ENCODE measurements at places on chromosomes 11 and 22.

- peaks cover 16% of the 10 kb centered on the region for H3K27me3 ChIP-seq
- DNase-seq: no peak
- peaks cover 22% of the 10 kb centered on the region for H3K4me1 ChIP-seq
- H3K27ac ChIP-seq: no peak overlapping the region
- no peak overlapping the region for H3K4me3 ChIP-seq
- no peaks in the 10 kb centered on the region for H3K36me3 ChIP-seq
Measured at GRCh38 chr11:11345099-11345498, 8.0 kb downstream of the CSNK2A3 start.

- no peak for DNase-seq
- no peak overlapping the region for H3K4me3 ChIP-seq
- H3K36me3 ChIP-seq: peaks cover 7% of the 10 kb centered on the region
- H3K27me3 ChIP-seq: no peaks in the 10 kb centered on the region
- H3K4me1 ChIP-seq: peaks cover 5% of the 10 kb centered on the region
- no peak overlapping the region for H3K27ac ChIP-seq
Measured at GRCh38 chr22:36467946-36468345, 13.5 kb downstream of the TXN2 start.

DNA sequence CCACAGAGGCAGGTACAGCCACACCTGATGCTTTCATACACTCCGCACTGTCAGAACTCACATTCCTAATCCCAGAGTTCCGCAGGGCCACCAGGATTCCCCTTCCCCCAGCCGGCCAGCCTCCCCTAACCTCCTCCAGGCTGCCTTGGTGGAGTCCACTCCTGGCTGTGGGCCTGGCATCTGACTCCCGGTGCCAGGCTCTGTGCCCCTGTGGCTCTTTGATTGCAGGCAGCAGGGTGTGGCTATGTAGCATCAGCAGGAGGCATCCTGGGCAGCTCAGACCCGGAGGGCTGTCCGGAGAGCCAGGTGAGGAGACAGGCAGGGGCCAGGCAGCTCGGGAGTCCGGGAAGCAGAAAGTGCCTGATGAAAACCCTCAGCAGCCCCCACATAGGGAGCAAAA lies 1432.9 kb downstream of the BRD1 start:
- H3K4me1 ChIP-seq: no peaks in the 10 kb centered on the region
- no peak for DNase-seq
- peaks cover 28% of the 10 kb centered on the region for H3K27me3 ChIP-seq
- no peak overlapping the region for H3K27ac ChIP-seq

DNA sequence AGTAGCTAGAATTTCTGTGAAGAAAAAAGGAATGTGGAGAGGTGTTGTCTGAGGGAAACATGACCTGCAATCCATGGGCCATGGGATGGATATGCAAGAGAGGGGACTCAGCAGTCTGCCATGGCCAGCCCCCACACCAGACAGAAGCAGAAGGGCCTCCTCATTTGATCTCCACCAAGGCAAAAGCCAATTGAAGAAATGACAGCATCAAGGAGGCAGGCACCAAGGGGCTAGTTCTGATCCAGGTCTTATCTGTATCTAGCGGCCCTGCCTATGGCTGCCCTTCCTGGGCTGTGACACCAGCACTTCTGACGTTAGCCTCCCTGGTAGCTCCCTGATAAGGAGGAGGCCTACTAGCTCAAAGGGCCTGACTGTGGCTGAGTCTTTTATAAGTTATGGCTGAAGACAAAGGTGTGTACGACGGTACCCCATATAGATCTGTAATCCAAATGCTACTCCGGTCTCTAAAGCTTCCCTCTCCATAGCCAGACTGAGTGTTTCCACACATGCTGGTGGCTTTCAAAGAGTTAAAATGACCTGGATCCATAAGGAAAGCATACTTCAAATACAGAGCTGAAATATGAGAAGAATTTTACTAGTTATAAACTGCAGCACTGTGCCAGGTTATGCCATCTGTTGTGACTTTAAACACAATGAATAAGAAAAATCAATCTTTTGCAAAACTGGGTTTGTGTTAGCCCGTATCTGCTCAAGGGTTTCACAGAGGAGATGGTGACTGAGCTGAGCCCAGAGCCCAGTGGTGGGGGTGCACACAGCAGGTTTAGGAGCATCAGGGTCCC lies 34.4 kb downstream of the HIRA start:
- H3K4me1 ChIP-seq: no peaks in the 10 kb centered on the region
- H3K4me3 ChIP-seq: no peak overlapping the region
- no peak overlapping the region for H3K27ac ChIP-seq
- DNase-seq: no peak
- peaks cover 19% of the 10 kb centered on the region for H3K36me3 ChIP-seq

GRCh38 chr22:19626042-19626587 lies 88.2 kb upstream of the SEPTIN5 start:
- H3K4me1 ChIP-seq: peaks cover 9% of the 10 kb centered on the region
- H3K27me3 ChIP-seq: peaks cover 10% of the 10 kb centered on the region
- no peak overlapping the region for H3K27ac ChIP-seq
- no peak for DNase-seq
- H3K36me3 ChIP-seq: no peaks in the 10 kb centered on the region

DNA sequence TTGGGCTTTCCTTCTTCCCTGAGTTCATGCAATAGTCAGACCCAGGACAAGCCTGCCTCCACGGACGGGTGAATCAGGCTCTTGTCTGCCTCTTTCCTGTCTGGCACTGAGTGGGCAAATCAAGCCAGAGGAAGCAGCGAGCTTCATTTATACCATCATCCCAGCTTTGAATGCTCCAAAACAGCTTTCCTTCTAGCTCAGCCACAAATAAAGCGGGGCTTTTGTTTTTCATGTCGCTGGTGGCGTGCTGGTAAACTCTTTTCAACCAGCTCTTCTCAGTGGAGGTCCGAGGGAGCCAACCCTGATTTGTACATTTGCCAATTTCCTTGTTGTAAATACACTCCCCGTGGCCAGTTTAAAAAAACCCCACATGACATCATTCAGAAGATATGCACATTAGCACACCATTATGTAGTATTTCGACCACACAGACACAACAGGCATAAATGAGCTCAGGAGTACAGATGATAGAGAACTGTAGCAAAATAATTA lies 8.6 kb downstream of the C11orf91 start:
- DNase-seq: no peak
- peaks cover 32% of the 10 kb centered on the region for H3K4me1 ChIP-seq
- no peak overlapping the region for H3K4me3 ChIP-seq
- H3K27me3 ChIP-seq: peaks cover 8% of the 10 kb centered on the region
- no peaks in the 10 kb centered on the region for H3K36me3 ChIP-seq

DNA sequence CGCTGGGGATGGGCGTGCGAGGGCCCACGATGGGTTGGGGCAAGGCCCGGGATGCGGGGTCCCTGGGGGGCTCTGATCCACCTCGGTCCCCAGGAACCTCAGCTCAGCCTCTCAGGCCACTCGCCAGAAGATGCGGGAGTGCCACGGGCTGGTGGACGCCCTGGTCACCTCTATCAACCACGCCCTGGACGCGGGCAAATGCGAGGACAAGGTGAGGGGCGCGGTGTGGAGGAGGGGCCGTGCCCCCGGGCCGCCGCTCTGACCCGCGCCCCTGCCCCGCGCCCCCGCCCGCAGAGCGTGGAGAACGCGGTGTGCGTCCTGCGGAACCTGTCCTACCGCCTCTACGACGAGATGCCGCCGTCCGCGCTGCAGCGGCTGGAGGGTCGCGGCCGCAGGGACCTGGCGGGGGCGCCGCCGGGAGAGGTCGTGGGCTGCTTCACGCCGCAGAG lies 6.3 kb downstream of the PKP3 start:
- no peaks in the 10 kb centered on the region for H3K27me3 ChIP-seq
- H3K4me1 ChIP-seq: peaks cover 3% of the 10 kb centered on the region
- H3K4me3 ChIP-seq: no peak overlapping the region
- peaks cover 11% of the 10 kb centered on the region for H3K36me3 ChIP-seq
